ENCODE measurements at places on chromosomes 3 and 15.

DNA sequence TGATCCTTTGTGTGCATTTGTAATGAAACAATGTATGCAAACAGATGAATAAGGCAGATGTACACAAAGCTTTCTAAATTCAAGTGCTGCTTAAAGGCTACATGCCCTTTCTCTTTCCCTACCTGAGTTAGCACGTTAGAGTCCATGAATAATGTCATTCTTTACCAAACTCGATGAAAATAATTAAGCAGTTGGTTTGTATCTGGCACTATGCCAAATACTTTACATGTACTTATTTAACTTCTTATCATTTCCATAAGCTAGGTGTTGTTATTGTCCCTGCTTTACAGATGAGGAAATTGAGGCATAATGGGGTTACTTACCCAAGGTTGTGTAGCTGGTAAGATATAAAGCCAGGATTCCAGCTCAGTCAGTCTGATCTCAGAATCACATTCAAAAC lies 2.4 kb downstream of the GPR171 start:
- DNase-seq = no peak

DNA sequence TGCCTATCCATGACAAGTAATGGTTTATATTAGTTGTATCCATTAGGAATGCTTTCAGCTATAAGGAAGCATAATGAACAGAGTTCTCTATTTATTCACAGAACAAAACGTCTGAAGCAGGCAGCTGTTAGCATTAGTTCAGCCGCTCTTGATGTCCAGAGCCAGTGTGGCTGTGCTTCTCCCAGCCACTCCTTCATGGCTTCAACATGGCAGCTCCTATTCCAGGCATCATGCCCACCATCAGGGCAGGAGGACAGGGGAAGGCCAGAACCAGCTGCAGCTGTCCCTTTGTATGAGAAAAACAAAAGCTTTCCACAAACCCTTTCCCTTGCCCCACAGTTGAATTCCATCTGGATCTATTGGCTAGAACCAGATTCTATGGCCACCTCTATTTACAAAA lies 12.9 kb upstream of the SNRK start:
- DNase-seq = no peak

DNA sequence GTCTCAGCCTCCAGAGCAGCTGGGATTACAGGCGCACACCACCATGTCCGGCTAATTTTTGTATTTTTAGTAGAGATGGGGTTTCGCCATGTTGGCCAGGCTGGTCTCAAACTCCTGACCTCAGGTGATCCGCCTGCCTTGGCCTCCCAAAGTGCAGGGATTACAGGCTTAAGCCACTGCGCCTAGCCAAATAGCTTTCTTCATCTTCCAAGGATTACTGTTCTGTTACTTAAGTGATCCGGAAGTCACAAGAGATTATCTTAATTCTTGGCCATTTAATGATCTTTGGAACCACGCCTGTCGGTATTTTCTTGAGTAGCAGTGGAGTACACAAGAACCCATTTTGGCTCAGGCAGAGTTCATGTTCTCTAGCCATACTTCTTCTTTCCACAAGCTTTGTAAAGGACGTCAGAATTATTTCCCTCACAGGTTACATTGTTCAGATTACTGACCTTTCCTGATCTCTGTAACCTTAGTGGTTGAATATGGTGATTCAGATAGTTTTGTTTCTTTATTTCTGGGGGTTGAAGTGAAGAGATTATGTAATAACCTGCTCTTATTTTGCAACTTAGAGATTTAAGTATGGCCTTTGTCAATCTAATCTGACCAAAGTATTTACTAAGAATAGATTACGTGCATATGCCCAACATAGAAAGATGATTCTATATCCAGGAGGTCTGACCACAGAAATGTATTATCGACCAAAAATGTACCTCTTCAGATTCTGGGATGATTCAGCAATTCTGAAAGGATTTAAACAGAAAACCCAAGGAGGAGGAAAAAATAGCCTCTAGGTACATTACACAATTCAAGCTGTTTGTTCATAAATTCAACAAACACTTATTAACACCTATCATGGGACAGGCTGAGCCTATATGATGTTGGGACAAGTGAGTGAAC lies 132.2 kb downstream of the GREM1 start:
- DNase-seq = no peak

DNA sequence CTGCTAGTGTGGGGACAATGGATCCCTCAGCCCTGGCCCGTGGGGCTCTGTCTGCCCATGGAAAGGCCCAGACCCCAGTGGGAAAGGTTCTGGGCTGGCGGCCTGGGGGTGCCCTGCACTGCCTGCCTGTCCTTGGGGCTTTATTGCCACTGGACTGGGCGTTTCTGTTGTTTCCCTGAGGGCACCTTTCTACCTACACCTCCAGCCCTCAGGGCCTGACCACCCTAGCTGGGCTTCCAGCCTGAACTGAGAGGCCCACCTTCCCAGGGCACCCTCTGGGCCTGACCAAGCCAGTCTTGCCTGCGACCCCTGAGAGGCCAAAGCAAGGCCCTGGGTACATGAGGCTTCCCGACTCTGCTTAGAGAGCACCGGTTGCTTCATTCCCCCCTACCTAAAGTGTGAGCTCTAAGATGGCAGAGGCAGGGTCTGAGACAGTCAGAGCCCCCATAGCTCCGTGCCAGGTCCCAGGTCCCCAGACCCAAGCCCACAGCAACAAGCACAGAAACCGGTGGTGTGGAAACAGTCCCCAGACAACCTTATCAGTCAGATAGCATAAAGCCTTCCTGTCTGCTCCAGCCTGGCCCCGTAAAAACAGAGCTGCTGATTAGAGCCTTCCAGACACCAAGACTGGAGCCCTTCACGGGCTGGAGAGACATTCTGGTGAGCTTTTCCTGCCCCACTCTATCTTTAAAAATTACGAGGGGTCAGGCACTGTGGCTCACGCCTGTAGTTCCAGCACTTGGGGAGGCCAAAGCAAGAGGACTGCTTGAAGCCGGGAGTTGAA lies 102.8 kb downstream of the CHSY1 start:
- no peak for DNase-seq

GRCh38 chr3:60076331-60076730 lies 1026.5 kb upstream of the CFAP20DC start:
- DNase-seq = no peak

- no peak for DNase-seq
Measured at GRCh38 chr15:92073044-92073785, 219.7 kb downstream of the SLCO3A1 start.

- no peak for DNase-seq
Measured at GRCh38 chr15:57003418-57003817, 85.0 kb downstream of the TCF12 start.

GRCh38 chr3:146078031-146078430 lies 83.0 kb downstream of the PLOD2 start:
- no peak for DNase-seq

DNA sequence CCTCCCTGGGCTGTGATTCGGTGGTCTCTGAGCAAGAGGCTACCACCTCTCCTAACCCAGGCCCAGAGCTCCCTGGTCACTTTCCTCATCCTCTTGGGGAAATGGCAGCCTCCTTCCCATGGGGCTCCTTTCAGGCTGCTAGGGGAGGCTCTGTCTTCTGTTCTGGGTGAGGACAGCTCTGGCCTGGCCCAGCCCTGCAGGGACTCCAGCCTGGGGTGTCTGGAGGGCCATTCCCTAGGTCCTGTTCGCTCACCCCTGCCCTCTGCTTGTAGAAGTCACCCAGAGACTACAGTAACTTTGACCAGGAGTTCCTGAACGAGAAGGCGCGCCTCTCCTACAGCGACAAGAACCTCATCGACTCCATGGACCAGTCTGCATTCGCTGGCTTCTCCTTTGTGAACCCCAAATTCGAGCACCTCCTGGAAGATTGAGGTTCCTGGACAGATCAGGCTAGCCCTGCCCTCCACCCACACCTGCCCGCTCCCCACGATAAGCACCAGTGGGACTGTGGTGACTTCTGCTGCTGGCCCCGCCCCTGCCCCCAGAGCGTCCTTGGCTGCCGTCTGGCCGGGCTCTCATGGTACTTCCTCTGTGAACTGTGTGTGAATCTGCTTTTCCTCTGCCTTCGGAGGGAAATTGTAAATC lies 30.9 kb downstream of the PRKCD start:
- no peak for DNase-seq

DNA sequence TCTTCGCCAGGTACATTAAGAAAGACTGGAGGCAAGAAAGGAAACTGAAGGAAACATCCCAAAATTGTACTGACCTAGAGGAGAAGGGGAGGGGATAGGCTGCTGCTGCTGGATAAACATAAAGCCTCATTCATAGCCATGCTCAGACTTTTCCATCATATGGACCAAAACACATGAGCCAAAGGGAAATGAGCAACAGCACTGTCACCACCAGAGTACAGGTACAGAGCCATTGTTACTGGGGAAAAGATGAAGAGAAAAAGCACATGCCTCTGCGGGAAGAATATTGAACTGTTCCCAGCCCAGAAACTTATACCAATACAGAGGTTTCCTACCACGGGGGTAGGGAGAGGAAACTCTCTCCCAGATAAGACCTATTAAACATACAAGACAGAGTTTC lies 861.9 kb downstream of the NTRK3 start:
- no peak for DNase-seq
